ENCODE measurements at places on chromosomes 16 and 17.

- no peak for DNase-seq
Observed at GRCh38 chr17:48498164-48498850, 32.5 kb downstream of the HOXB1 start.

- no peak for DNase-seq
Observed at GRCh38 chr17:75813081-75814020, 28.7 kb downstream of the UNK start.

- no peak for DNase-seq
Observed at GRCh38 chr17:68829211-68829610, 126.0 kb downstream of the ABCA8 start.

- no peak for DNase-seq
Observed at GRCh38 chr17:41724476-41725050, 9.9 kb downstream of the HAP1 start.

GRCh38 chr17:8366231-8366630 is 10.3 kb downstream of the KRABD2 start:
- DNase-seq = no peak

DNA sequence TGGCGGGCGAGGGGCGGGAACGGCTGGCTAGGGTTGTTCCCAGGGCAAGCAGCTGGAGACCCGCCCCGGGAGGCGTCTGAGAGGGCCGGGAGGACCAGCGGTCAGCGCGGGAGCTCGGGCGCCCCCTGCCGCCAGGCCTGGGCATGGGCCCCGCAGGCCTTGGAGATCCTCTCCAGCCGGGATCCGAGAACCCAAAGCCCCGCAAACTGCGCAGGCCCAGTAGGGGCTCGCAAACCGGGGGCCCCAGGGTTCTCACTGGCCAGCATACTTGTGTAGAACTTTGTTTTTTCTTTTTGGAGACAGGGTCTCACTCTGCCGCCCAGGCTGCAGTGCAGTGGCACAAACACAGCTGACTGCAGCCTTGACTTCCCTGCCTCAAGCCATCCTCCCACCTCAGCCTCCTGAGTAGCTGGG is 20.8 kb upstream of the ZNF423 start:
- DNase-seq = peak; percentile 53

DNA sequence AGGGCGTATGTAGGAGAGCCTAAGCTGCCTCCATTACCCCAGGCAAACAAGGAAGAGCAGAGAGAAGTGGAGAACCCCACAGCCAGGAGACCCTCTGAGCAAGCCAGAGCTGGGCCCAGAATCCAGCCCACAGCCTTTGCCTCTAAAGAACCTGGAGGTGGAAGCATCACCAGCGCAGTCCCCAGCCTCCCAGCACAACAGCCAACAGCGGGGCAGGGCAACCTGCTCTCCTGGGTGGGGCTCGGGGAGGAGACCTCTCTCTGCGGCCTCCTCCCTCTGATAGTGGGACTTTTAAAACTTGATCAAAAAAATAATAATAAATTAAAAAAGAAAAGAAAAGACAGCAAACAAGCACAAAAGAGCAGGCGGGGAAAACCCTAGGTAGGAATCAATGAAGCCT is 45.9 kb downstream of the AXIN2 start:
- DNase-seq = no peak

DNA sequence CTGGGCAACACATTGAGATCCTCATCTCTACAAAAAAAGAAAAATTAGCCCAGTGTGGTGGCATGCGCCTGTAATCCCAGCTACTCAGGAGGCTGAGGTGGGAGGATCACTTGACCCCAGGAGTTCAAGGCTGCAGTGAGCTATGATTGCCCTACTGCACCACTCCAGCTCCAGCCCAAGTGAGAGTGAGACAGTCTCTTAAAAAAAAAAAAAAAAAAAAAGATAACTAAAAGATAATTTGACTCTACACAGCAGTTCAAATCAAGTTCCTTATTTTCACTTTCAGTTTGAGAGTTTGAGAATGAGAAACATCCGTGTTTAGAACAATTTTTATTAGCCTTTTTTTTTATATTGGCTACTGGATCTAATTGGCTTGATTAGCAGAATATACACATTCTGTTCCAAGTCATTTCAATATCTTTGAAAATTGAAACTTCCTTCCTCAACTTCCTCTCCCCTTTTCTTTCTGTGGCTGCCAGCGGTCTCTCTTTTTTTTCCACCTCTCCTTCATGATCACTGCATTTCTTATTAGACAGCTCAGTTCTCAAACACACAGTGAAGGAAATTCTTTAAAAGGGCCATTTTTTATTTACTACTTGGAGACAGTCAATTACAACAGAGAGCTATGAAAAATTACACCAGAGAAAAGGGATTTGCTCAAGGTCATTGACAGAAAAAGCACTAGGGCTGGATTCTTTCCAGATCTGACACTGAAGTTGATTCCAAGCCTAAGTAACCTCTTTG is 4.5 kb upstream of the ACSF2 start:
- no peak for DNase-seq

DNA sequence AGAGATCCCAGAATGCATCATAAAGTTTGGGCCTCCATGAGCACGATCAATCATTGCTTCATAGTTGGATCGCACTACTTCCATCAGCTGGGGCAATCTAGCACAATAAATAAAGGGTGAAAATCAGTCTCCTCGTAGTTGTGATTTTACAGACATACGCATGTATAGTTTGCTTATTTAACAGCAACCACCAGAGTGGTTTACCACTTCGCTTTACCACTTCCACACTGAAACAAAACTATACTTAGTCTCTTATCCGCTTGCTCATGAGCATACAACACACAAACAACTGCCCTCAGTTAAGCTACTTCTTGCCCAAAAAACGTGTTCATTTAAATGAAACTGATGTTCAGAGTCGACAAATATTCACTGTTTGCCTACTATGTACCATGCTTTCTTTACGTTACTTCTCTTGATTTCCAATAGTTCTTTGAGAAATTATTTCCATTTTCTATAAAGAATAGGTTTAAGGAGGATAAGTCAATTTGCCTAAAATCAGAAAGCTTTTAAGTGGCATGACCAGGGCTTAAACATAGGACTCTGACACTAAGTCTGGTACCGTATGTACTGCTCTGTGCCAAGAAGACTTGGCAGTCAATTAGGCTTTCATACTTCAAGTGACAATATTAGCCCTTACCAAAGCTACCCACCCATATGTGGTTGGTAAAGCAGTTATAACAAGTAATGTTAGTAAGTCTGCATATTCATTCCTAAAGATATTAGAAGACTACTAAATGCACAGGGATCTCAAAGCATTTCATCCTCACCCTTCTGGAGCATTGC is 22.0 kb downstream of the SETD6 start:
- DNase-seq = no peak
